ENCODE measurements at places on chromosomes 4 and X.

GRCh38 chr4:17875402-17876070 lies 64.8 kb downstream of the NCAPG start:
- no peak for DNase-seq

DNA sequence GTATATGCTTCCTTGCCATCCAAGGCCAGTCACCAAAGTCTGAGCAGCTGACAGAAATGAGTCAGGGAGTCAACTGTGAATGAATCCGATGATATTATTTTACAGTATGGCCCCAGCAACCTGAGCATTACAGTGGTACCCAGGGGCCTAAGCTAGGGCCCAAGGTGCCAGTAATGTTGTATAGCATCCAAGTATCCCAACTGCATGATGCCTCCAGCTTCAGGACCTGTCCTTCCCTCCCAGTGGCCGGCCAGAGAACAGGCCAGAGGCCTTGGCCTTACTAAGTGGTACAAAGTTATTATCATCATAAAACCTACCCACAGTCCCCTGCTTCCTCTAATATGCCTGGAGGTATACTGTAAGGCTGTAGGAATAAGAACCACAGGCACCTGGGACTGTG lies 79.9 kb downstream of the RFC1 start:
- no peak for DNase-seq

GRCh38 chr4:140813804-140814203 lies 57.6 kb upstream of the TBC1D9 start:
- DNase-seq, result no peak

DNA sequence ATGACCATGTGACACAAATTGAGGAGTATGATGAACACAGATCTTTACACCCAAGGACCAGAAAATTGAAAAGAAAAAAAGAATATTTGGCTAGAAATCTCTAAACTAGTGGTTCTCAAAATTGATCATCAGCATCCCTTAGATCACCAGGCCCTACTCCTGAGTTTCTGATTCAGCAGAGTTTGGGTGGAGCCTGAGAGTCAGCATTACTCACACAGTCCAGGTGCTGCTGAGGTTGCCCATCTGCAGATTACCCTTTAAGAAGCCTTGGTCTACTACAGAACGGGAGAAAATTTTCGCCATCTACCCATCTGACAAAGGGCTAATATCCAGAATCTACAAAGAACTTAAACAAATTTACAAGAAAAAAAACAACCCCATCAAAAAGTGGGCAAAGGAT lies 182.8 kb downstream of the MOSPD2 start:
- no peak for DNase-seq

DNA sequence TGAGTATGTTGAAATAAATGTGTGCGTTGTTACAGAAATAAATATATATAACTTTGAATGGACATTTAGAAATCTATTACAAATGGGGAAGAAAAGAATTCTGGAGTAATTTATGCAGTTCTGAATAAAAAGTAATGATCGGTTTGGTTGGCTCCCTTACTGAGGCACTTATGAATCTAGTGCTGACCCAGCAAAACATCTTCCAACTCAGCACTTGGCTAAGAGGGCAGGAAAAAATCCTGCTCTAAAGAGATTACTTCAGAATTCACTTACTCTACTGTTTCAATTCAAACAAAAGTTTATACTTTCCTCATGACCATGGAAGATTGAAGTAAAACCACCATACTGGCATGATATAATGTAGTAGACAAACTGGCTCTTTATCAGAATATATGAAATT lies 123.9 kb upstream of the RXFP1 start:
- DNase-seq, result no peak

GRCh38 chr4:112348488-112349158 lies 51.5 kb downstream of the ALPK1 start:
- DNase-seq, result no peak

- DNase-seq, result no peak
Measured at GRCh38 chr4:152613841-152614721, 65.7 kb downstream of the TMEM154 start.

DNA sequence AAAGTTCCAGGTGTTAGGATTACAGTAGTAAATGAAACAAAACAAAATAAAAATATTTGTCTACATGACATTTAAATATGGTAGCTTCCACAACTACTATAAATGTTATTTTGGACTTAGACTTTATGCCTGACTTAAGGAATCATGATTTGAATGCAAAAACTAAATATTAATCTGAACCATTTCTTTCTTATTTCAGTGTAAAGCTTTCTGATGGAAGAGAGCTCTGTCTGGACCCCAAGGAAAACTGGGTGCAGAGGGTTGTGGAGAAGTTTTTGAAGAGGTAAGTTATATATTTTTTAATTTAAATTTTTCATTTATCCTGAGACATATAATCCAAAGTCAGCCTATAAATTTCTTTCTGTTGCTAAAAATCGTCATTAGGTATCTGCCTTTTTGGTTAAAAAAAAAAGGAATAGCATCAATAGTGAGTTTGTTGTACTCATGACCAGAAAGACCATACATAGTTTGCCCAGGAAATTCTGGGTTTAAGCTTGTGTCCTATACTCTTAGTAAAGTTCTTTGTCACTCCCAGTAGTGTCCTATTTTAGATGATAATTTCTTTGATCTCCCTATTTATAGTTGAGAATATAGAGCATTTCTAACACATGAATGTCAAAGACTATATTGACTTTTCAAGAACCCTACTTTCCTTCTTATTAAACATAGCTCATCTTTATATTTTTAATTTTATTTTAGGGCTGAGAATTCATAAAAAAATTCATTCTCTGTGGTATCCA lies 1.6 kb downstream of the CXCL8 start:
- DNase-seq, result no peak

DNA sequence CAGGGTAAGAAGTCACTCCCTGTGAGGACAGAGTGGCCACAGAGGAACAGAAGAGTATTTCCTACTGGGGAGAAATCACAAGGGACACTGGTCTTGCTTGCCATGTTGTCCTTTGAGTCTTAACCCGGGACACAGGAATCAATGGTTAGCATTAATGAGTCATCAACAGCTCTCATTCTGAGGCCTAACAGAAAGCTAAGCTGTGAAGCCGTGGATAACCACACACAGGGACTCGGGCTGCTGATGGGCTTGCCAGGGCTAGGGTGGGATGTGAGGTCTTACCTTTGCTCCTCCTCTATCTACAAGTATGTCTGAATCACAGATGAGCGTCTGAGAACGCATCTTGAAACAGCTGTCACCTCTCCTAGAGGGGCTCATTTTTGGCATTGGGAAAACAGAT lies 22.2 kb downstream of the HELT start:
- DNase-seq, result no peak

DNA sequence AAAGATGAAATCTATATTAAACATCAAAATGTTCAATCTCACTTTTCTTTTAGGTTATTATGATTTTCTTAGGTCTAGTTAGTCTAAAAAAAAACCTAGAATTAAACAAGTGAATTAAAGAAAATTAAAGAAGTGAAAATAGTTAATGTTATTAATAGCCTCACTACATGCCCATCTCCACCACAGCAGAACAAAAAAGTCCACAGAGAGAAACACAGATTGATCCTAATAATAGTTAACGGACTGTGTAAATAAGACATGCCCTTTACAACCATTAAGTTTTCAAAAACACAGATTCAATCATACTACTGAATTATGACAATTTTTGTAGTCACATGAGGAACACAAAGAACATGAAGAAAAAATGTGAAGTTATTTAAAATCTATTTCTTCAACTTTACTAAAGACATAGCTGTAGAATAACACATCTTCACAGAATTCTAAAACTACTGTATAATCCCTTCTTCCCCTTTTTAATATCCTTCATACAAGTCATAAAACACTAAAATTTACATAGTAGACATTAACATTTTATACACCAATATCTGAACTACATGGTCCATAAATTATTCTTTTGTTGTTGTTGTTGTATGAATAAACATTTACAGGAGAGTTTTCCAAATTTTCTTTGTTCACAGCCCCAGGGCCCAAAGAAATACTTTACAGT lies 15.3 kb downstream of the HELQ start:
- no peak for DNase-seq

- DNase-seq, result no peak
Measured at GRCh38 chr4:127335732-127336131, 297.0 kb upstream of the INTU start.

GRCh38 chrX:44245733-44246132 lies 97.7 kb downstream of the EFHC2 start:
- DNase-seq, result no peak

- DNase-seq, result no peak
Measured at GRCh38 chr4:10605746-10606482, 78.7 kb downstream of the CLNK start.

GRCh38 chr4:76585897-76586360 lies 150.9 kb downstream of the SHROOM3 start:
- peak; percentile 1 for DNase-seq
